ENCODE measurements at places on chromosomes 5 and 9.

DNA sequence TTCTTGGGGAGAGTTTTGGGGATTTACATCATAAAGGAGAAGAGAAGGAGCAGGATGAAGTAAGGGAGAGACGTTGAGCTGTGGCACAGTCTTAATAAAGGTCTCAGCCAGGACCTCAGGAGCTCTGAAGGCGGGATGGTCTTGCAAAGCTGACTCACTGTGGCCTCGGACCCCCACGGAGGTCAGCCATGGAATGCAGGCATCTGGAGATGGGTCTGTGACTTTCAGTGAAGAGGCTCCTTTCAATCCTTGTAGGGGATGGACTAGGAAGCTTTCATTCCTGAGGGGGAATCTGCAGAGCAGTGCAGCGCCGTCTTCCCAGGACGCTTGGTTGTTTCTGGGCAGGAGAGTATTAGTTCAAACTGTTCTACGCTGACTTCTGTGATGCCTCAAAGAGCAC lies 65.7 kb upstream of the BASP1 start:
- no peak for DNase-seq

DNA sequence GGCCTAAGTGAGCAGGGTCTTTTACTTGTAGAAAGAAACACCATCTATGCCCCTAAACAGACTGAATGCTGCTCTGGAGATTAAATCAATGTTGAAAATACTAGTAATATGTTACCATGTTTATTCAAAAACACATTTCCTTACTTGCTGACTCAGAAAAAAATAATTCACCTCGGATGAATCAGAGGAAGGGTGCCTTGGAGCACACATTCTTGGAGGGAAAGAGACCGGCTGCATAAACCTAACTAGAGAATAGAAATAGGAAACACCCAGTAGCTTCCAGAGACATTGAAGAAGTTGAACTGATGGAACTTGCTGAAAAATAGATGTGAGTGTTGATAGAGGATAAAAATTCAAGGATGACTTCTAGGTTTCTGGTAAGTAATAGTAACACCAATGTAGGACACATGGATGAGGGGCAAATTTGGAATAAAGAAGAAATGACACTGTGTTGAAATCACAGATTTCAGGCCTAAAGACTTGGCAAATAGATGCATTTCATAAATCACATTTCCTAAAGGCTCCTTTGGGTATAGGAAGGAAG lies 76.9 kb upstream of the MINAR2 start:
- no peak for DNase-seq

DNA sequence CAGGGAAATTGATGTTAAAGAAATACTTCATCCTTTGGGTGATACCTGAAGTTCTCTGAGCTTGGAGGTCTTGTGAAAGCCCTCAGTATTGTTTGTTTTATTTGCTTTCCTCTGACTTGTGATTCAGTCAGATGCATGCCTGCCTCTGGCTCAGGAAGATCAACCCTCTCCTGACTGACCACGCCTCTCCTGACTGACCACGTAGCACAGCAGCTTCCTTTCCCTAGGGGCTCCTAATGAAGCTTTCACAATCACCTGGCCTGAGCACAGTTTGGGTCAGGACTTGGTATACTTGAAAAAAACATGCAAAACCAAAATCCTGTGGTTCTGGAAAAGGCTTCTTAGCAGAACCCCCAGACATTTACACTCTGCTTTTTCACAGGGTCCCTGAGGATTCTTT lies 3.8 kb downstream of the TGFBI start:
- DNase-seq, result no peak

GRCh38 chr9:79617395-79617794 lies 45.6 kb downstream of the TLE4 start:
- DNase-seq, result no peak

DNA sequence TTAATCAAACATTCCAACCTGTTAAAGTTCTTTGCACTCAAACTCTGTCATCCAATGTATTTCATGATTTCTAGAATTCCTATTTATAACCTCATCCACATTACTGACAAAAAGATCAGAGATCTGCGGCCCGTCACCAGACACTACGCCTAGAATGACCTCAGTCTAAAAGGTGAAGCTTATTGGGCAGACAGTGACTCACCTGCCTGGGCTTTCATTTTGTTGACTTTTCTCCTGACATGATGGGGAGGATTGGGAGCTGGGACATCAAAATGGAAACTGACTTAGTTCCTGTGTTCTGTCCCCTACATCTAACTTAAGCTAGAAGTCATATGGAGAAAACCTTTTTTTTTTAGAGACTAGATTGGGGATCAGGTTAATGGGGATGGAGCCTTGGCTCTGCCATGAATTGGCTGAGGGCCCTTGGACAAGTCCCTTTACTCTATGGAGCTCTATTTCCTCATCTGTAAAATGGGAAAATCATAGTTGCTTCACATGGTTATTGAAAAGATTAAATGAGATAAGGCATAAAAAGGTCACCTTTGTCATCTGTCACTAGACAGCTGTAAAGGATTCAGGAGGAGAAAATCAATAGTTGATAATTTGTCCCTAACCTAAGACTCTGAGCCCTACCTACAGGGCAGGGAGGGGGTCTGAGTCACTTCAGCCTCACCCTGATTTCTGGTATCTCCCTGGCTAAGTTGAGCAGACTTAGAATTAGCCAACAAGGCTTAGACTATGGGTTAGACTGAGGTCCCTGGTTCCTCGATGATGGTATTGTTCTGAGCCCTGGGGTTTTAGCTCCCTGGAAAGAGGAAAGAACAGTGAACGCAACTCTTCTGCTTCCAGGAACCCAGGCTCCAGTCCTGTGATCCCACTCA lies 224.8 kb upstream of the TBC1D2 start:
- no peak for DNase-seq

DNA sequence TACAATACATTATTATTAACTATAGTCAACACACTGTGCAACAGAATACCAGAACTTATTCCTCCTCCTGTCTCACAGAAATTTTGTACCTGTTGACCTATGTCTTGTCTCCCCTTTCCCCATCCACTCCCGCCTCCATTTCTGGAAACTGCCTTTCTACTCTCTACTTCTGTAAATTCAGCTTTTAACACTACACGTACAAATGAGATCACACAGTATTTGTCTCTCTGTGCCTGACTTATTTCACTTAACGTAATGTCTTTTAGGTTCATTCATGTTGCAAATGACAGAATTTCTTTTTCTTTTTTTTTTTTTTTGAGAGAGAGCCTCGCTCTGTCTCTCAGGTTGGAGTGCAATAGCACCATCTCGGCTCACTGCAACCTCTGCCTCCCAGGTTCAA lies 19.5 kb downstream of the MEF2C start:
- DNase-seq, result no peak

Data from activated naive CD8-positive, alpha-beta T cell treated with anti-CD3 and anti-CD28 coated beads, Interleukin-2, amount 10 ng/mL, durations not matched to agents 7 days and 5 days (primary cell).